Anterior cingulate cortex (tissue), 58 donors: ENCODE measurements at places on chromosomes 3 and 15.

DNA sequence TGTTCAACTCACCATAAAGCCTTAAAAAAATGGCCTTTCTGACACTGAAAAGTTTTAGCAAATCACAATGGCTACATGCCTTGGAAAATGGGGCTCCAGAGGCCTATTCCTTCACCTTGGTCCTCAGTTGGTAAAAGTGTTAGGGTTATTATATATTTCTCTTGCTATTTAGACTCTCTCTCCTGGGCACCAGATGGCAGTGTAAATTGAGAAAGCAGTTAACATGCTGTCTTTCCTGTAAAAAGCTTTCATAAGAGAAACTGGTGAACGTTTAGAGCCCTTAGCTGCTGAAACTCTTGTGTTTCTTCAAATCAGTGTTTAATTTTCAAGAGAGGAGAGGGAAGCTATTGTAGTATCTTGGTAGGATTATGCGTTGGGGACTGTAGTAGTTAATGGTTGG lies 89.9 kb downstream of the LRTM1 start:
- no peak for DNase-seq

- no peak for DNase-seq
These were observed 418.8 kb downstream of the EPHB1 start for GRCh38 chr3:135213822-135214221.

DNA sequence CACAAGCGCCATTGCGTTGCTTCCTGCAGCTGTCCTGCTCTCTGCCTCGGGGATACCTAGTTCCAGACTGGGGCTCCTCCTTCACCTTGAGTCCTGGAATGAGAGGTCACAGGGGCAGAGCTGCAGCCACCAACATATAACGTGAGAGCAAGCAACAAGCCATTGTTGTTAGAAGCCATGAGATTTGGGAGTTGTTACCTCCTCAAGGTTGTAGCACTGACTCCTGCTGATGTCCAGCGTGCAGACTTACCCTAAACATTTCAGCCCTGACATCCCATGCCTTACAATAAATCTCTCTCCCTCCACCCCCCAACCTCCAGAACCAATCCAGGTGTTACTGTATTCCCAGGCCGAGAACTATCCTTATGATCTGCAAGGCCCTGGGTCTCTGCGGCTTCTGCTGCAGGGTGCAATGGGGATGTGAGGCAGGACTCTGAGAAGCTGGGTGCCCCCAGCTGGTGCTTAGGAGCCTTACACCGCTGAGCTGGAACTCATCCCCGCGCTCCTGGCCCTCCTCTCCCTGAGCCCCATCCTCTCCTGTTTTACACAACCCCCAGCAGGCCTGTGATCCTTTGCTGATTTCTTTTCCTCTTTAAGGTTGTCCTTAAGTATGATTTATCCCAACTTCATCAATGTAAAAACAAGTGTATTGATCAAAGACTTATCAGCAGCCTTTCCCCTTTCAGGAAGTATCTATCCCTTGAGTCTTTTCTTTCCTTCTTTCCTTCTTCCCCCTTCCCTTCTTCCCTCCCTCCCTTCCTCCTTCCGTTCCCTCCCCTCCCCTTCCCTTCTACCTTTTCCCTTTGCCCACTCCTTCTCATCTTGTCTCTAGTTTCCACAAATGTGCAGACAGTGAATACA lies 84.2 kb upstream of the ABHD2 start:
- DNase-seq, result peak; percentile 28

DNA sequence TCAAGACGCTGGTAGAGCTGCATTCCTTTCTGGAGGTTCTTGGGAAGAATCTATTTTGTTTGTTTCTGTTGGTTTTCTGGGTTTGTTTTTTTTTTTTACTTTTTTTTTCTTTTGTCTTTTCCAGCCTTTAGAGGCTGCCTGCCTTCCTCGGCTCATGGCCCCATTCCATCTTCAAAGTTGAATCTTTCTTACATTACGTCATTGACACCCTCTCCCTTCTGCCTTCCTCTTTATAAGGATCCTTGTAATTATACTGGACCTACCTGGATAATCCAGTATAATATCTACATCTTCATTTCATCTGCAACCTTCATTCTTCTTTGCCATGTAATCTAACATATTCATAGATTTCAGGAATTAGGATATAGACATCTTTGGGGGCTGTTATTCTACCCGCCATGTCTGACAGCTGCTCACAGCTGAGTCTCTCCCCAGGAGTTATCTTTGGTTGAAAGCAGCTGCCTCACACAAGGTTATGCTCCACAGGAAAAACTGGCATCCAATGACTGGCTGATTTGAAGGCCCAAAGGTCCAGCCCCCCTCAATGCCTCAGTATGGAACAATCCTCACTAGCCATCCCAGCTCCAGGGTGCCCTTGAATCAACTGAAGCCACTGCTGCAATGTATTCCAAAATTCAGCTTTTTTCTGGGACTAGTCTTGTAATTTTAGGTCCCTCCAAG lies 38.4 kb upstream of the THBS1 start:
- DNase-seq, result no peak

DNA sequence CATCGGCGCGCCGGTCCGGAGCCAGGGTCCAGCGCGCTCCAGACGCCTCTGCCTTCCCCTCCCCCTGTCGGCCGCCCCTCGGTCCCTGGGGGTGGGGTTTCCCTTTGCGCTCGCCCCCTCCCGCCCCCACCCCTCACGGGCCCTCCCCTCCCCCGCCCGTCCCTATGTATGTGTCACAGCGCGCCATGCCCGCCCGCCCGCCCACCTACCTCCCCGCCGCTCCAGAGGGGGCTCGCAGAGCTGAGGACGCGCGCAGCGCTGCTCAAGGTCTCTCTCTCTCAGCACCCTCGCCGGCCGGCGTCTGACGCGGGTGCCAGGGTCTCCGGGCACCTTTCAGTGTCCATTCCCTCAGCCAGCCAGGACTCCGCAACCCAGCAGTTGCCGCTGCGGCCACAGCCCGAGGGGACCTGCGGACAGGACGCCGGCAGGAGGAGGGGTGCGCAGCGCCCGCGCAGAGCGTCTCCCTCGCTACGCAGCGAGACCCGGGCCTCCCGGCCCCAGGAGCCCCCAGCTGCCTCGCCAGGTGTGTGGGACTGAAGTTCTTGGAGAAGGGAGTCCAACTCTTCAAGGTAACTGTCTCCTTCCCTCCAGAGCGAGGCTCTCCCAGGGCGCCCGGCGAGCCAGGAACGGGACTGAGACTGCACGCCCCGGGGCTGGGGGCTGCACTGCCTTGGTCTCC lies at the start of gene ACAN:
Gene ACAN (plus strand): TSS at position 196 of the 679 bp plus-strand sequence. CDS start 32,771 bp downstream, outside the sequence.
- no peak for DNase-seq

DNA sequence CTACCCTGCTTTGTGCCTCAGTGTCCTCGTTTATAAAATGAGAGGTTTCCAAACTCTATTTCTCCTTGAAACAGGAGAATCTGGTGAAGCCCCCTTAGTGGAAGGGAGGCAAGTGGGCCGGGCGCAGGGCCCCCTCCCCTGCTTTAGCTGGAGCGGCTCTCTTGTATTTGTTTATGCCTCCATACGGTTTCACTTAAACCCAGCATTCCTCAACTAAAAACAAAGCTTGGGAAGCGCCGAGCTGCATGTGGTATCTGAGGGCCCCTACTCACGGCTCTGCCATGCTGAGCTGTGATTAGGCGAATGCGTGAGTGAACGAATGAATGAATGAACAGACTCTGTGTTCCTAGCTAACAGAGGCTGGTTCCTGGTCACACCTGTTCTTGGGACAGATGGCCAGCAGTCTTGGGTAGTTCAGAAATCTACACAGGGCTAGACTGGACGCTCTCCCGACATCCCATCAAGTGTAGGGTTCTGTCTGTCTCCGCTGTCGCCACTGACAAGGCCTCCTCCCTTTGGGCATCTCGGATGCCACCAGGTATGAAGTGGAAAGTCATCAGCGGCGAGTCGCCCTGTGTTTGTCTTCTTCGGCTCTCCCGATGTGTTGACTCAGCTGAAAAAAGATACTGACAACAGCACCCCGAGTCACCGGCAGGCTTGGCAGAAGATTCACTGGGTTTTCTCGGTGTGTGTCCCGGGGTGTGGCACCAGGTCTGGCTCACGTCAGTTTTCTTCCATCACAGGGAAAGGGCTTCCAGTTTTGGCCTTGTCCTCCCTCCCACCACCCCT lies 42.4 kb upstream of the VPS8 start:
- DNase-seq, result no peak

- no peak for DNase-seq
These were observed 1.3 kb upstream of the TP63 start for GRCh38 chr3:189629803-189630455.

DNA sequence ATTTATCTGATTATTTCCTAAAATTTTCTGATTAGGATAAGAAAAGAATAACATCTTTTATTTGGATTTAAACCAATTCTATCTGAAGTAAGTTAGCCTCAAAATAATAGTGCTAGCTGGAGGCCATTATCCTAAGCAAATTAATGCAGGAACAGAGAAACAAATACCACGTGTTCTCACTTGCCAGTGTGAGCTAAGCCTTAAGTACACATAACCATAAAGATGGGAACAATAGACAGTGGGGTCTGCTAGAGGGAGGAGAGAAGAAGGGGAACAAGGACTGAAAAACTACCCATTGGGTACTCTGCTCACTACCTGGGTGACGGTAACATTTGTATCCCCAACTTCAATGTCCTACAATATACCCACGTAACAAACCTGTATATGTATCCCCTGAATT lies 31.3 kb upstream of the LYSMD4 start:
- DNase-seq, result no peak

- DNase-seq, result no peak
These were observed 43.8 kb upstream of the UACA start for GRCh38 chr15:70806992-70807712.

DNA sequence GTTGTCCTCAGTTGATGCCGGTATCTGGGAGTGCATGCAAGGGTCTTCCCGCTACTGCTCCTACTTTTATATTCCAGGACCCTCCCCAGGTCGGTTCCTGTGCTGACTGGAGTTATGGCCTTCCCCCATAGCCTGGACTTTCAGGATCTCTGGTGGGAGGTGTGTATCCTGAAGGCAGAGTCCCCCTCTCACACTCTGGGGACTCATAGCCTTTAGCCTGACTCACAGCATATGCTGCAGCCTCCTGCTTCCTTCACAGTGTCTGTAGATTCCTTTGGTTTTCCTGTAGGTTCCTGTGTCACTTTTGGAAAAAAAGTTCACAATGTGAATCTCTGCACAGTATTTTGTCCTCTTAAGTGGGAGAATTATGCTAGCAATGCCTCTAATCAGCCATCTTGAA lies 180.6 kb upstream of the RBMS3 start:
- no peak for DNase-seq

DNA sequence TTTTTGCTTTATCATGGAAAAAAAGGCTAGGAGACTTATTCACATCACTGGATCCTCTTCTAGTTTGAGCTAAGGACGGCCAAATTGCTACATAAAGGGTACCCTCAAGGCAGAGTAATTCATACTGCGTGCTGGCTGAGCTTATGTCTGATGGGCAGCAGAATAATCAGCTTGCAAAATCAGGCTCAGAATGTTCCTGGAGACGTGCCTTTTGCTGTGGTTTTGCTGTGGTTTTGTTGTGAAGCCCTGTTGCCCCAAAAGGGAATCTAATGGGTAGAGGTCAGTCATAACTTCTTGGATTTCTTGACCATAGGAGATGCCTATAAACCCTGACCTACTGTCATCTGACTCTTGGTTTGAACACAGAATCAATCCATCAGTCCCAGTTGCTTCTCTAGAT lies 189.9 kb downstream of the SOX2 start:
- DNase-seq, result no peak

- DNase-seq, result no peak
These were observed 609 bp upstream of the UROC1 start for GRCh38 chr3:126517986-126518778.

- peak; percentile 18 for DNase-seq
These were observed 22.2 kb upstream of the RHO start for GRCh38 chr3:129506231-129506742.
